Stimulated activated CD8-positive, alpha-beta memory T cell treated with anti-CD3 and anti-CD28 coated beads, Interleukin-7, amount 100 ng/mL, for 4 hours (primary cell): ENCODE measurements at places on chromosomes 7 and 10.
A peak's percentile ranks its signal among the peaks of the same experiment; 100 is the strongest.

GRCh38 chr7:11212080-11212711, 238.5 kb downstream of the PHF14 start:
- peak; percentile 17 for DNase-seq

DNA sequence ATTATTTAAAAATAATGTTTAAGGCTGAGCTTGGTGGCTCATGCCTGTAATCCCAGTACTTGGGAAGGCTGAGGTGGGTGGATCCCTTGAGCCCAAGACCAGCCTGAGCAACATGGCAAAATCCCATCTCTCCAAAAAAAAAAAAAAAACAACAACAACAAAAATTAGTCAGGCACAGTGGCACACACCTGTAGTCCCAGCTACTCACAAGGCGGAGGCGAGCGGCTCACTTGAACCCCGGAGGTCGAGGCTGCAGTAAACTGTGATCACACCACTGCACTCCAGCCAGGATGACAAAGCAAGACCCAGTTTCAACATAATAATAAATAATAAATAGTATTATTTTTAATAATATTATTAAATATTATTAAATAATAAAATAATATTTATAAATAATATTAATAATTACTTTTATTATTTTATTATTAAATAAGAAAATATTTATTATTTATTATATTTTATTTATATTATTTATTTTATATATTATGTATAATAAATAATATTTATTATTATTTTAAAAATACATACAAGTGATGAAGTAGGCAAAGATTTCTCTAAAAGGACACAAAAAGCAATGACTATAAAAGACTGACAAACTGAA, 8.4 kb upstream of the LRRC61 start:
- DNase-seq, result no peak

DNA sequence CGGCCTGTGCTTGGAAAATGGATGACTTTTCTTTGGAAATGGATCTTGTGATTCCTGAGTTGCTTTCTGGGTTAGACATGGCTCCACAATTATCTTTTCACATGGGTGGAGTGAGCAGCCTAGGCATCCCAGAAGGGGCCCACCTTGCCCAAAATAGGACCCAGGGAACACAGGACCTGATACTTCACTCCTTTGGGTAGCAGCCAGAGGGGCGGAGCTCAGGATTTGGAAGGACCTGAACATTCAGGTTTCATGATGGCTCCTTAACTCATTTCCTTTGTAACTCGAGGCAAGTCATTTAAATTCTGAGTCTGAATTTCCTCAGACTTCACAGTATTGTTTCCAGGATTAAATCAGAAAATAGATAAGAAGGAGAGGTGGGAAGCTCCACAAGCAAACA, 178.3 kb upstream of the ZMIZ1 start:
- DNase-seq, result no peak

GRCh38 chr10:119398996-119399395, 143.5 kb downstream of the RGS10 start:
- no peak for DNase-seq

GRCh38 chr7:25886387-25887240, 265.4 kb upstream of the NFE2L3 start:
- no peak for DNase-seq
